D341Med (cell line): ENCODE measurements at places on chromosomes 6 and 20.

DNA sequence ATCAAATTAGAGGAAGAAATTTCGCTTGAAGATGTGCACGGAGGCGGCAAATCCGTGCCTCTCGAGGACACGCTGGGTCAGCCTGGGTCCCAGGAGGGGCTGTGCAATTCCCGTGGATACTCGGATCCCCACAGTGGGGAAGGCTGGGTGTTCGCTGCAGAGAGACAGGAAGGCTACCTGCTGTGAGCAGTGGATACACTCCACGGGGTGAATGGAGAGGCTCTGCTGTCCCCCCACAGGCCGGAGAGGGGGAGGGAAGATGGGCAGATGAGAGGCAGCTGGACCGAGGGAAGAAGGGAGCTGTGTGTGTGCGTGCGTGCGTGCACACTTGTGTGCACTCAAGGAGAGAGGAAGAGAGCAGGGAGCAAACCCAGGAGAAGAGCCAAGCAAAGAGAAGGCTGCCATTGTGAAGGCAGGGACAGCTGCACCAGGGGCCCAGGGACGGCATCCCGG is 57.3 kb downstream of the SULF2 start:
- DNase-seq, result no peak

- DNase-seq, result no peak
Measured at GRCh38 chr6:125558907-125559306, 190.5 kb upstream of the HEY2 start.

DNA sequence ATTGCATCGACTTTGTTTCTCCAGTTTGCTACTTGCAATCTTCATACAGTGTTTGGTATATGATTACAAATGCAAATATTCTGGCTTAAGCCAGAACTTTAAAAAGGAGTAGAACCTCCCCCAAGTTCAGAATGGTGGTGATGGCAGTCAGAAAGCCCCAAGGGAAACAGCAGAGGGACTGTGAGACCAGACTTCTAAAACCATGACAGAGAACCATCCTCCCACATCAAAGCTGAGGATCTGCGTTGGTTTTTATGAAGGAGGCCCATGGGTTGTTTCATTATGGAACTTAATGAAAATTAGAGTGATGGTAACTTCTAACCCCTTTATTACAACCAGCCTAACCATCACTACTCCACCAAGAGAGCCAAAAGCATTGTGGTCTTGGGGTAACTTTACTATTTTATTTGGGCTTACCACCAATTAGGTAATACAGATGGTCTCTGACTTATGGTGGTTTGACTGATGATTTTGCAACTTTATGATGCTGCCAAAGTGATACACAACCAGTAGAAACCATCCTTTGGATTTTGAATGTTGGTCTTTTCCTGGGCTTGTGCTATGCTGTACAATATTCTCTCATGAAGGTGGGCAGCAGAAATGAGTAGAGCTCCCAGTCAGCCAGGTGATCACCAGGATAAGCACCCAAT is 10.9 kb upstream of the MRS2 start:
- no peak for DNase-seq

GRCh38 chr6:127484212-127484863 is 25.1 kb upstream of the KIAA0408 start:
- no peak for DNase-seq

- no peak for DNase-seq
Measured at GRCh38 chr6:1585669-1586049, 24.1 kb upstream of the FOXC1 start.

- no peak for DNase-seq
Measured at GRCh38 chr6:34305497-34305896, 56.7 kb upstream of the SMIM29 start.

GRCh38 chr20:24465159-24465558 is 4.3 kb upstream of the SYNDIG1 start:
- DNase-seq, result no peak
